ENCODE measurements at places on chromosomes 5 and 9. TPM values are rescaled to one million over a fixed set of nuclear protein-coding genes. Genes with fewer than 3 reads are reported as not detected.

Gene RABGAP1
- total RNA-seq: 52.0 TPM

Gene ATOSB
- total RNA-seq: 28.2 TPM

Gene CNTNAP3
- 6.4 TPM for total RNA-seq

Gene IFT74
- total RNA-seq: 12.1 TPM

Gene PCDHA6
- 0.76 TPM for total RNA-seq

Gene SLCO6A1
- total RNA-seq: not detected

Gene ATP6V0E1
- 289 TPM for total RNA-seq

Measured in smooth muscle cell of the pulmonary artery (primary cell).